Psoas muscle (tissue), 8 donors: ENCODE measurements at places on chromosomes 7 and 10. TPM values are rescaled to one million over a fixed set of nuclear protein-coding genes. Genes with fewer than 3 reads are reported as not detected.

SNCG gene
- 9.0 TPM for total RNA-seq

CFAP70 gene
- 0.38 TPM for total RNA-seq

DNA sequence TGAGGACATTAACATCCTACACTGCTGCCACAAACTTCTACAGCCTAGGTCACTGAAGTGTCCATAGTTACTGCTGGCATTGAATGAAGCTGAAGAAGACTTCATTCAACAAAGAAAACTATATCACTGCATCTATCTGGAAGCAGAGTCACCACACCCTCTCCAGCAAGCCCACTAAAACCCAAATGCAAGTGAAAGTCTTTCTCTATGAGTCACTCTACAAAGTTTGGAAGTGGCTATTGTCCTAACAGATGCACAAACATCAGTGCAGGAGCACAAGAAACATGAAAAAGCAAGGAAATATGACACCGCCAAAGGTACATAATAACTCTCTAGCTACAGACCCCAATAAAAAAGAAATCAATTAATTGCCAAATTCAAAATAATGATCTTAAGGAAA lies 43.5 kb upstream of the CAMK2B start:
- DNase-seq: no peak

- no peak for DNase-seq
Observed at GRCh38 chr7:139109983-139110411, 477 bp upstream of the ZC3HAV1 start.

GRCh38 chr10:16909271-16909767 lies 92.1 kb upstream of the RSU1 start:
- DNase-seq: no peak
